Activated B cell treated with CpG ODN at 0.5 μM for 24 hours (primary cell): ENCODE measurements at places on chromosomes 12 and 14.

DNA sequence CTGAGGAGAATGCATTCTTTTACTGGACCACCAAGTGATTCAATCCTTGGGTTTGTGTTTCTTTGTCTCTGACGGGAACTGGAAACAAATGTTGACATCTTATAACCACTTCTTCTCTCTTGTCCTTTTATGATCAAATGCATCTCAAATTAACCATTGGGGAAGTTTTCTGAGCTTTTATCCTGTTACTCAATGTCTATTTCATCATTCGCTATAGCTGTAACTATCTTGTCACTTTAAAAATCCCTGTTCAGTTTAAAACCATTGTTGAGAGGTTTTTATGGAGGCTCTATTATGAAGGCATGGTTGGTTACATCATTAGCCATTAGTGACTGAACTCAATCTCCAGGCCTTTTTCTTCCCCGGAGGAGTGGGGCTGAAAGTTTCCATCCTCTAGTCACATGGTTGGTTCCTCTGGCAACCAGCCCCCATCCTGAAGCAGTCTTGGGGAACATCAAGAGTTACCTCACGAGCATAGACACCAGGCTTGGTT lies 2.7 kb upstream of the CLEC6A start:
- DNase-seq, result no peak

DNA sequence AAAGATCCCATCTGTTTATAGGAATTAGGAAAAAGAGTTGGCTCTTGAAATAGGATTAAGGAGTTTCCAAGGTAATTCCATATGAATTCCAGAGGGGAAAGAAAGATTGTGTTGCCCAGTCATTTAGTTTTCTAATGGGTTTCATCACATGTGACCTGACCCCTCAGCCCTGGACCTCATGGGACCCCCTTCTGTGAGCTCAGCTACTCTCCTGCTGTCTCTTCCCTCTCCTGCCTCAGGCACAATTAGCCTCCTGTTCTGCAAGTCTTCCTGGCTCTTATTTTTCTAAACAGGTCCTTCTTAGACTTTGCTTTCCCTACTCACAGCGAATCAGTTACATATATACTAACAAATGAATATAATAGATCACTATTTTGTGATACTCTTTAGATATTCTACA lies 237.7 kb downstream of the TRHDE start:
- no peak for DNase-seq

DNA sequence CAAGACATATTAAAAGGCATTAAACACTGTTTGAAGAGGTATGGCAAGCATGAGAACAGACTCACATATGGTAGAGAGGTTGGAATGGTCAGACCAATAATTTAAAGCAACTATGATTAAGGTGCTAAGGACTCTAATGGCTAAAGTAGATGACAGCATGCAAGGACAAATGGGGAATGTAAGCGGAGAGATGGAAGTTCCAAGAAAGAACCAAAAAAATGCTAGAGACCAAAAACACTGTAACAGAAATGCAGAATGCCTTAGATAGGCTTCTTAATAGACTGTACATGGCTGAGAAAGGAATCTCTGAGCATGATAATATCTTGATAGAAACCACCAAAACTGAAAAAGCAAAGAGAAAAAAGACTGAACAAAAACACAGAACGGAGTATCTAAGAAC lies 77.4 kb downstream of the RIN3 start:
- DNase-seq, result no peak

DNA sequence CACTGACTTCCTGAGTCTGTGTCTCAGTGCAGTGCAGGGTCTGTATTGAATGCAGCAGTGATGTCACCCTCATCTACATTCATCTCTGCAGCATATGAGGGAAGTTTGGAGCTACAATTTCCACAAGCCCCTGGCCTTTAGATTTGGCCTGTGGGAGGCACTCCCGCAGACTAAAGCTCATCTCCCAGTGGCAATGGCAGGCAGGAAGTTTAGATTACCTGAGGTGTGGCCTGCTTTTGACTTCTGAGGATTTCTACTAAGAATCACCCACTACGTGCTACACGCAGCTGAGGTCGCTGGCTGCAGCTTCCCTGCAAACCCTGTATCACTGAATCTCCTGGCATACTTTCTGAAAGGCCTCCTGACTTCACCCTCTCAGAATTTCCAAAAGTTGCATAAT lies 202.2 kb upstream of the PRKD1 start:
- DNase-seq, result no peak

DNA sequence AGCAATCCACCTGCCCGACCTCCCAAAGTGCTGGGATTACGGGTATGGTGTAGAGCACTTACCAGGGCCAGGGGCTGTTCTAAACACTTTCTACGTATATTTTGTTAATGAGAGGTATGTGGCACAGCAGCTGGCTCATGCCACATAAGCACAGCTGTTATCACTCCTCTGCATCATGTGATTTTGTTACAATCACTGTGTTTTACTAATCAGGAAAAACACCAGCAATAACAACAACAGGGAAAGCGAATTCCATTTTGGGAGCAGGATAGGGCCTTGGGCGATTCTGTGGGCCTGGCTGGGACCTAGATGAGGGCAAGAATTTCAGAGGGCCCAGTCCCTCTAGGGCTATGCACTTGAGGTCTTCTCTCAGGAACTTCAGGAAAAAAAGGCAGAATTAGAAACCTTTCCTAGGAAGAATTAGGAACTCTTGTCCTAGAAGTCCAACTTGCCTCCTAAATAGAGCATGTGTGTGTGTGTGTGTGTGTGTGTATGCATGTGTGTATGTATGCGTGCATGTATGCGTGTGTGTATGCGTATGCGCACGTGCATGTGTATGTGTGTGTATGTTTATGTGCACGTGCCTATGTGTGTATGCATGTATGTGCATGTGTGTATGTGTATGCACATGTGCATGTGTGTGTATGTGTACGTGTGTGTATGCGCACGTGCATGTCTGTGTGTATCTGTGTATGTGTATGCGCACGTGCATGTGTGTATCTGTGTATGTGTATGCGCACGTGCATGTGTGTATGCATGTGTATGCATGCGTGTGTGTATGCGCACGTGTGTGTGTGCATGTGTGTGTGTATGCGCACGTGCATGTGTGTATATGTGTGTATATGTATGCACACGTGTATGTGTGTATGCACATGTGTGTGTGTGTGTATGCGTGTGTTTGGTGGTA lies 41.8 kb upstream of the CORO1C start:
- DNase-seq, result no peak
